ENCODE measurements at places on chromosomes 12 and 14.

- no peak for DNase-seq
Observed at GRCh38 chr14:100333827-100334226, 10.7 kb downstream of the SLC25A47 start.

DNA sequence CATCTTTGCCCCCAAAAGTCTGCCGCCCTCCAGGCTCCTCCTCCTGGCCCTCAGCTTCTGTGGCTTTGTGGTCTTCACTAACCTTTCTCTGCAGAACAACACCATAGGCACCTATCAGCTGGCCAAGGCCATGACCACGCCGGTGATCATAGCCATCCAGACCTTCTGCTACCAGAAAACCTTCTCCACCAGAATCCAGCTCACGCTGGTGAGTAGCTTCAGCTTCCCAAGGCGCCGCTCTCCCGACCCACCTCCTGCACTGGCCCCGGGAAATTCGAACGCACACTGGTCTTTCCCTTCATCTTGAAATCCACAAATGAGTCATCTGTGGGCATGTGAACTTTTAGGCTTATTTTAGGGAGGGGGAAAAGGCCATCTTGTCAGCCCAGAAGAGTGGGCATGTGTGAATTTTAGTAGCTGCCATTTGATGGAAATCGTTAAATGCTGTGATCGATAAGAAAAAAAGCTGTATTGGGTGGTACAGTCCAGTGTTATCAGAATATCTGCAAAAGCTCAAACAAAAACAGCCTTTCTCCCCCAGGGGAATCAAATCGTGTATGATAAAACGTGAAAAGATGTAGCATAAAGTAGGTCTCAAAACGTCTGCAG, 700 bp downstream of the SLC35E3 start:
- DNase-seq: peak; percentile 12

DNA sequence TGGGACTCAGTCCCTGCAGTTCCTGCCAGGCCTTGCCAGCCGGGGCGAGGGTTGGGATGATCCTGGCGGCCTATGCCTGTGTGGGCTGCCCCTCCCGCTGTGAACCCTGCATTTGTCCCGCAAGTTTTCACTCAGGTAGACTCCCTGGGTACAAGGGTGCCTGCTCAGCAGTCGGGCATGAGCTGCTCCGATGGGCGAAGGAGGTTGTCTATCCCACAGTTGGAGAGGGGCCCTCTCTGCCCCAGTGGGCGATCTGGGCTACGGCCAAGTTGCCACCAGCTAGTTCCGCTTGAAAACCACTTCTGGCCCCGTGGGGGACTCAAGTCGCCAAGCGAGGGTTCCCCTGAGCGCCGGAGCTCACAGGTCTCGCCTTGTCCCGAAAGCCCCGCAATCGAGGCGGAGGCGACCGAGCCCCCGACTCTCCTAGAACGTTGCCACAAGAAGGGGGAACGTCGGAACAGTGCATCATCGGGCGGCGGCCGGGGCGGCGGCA, 365 bp upstream of the TPI1 start:
- peak; percentile 48 for DNase-seq

- DNase-seq: no peak
Observed at GRCh38 chr12:19688532-19688931, 249.2 kb downstream of the AEBP2 start.

DNA sequence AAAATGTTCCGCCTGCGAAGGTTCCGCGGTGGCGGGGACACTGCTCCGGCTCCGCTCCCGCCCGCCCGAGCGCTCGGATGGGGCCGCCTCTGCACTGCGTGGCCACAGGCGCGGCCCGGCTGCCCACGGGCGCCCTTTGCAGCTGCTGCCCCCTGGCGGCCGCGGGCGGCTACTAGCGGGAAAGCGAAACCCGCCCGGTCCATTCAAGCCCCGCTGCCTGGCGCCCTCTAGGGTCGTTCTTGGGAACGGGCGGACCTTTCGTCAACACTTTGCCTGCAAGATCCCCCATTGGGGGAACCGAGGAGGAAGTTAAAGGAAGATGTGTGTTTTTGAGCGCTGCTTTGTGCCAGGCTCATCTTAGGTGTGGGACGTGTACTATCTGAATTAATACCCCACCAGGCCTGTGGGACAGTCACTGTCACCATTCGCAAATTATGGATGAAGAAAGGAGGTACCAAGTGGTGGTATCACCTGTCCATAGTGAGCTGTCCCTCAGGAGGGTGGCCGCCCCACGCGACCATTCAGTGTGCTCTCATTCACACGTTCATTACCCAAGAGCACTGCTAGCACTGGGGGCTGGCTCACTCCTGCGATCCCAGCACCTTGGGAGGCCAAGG, 19.4 kb downstream of the GPR132 start:
- DNase-seq: peak; percentile 80

GRCh38 chr12:562634-563033, 100.6 kb downstream of the NINJ2 start:
- no peak for DNase-seq

DNA sequence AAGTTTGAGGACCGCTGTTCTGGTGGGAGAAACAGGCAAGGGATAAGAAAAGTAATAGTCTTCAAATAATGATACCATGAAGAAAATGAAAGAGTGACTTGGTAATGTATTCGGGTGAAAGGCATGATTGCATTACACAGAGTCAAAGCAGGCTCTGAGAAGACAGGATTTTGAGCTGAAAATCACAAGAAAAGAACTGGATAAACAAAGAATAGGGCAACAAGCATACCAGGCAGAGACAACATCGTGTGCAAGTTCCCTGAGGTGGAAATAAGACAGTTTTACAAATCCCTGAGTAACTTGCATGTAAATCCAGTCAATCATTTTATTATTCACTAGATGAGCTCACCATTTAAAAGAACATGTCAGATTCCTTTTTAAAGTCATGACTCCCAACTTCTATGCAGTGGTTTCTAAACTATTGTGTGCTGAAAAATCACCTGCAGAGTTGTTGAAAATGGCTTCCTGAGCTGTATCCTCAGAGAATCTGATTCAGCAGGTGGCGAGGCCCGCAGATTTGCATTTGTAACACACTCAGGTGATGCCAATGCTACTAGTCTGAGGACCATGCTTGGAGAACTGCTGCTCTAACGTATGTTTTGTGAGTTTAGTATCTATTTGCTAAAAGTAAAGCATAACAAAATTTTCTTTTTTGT, 133.0 kb upstream of the ABCD2 start:
- no peak for DNase-seq

DNA sequence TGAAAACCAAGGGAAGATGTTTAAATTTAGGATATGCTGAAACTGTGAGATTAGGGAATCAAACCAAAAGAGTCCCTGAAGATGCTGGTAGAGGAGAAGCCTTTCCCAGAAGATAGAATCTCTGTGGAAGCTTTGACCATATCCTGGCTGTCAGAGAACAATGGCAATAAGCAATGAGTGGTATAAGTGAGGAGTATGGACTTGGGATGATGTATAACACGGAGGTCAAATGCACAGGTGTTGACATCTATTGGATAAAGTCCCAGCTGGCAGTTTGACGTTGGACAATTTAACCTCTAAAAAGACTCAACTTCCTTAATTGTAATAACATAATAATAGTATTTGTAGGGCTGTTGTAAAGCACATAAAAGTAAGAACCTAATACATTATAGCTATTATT, 30.1 kb upstream of the CLEC14A start:
- no peak for DNase-seq

DNA sequence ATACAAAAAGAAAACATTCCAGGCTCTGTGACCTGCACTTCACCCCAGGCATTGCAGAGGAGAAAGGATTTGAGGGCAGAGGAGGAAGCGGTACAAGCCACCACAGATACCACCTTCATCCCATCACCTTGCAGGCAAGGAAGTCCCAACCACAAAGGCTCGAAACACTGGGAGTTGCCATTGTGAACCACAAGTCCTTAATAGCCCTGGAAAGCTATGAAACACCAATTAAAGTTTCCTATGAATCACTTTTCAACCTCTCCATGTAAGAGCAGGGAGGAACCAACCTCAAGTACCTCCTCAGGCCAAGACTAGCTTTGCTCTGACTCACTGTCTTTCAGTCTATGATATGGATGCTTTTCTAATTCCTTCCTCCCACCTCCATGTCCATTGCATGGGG, 27.0 kb downstream of the MAP3K9 start:
- DNase-seq: no peak

DNA sequence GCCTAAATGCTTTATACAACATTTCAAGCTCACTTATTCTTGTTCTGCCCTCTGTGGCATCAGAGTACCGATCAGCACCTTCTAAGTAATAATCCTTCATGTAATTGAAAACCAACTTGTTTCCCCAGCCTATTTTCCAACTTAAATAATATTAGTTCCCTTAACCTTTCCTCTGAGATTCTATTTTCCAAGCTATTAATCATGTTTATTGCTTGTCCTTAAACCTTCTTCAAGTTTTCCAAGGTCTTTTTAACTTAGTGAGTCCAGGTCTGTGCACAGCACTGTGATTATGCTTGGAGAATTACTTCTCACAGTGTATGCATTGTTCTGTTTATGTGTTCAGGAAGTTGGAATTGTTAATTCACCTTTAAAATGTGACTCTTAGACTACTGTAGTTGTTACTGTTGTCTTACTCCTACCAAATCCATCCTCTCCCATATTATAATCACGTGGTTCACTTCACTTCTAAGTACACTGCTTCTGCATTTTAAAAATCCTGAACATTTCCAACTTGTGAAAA, 1039.3 kb upstream of the FOXG1 start:
- DNase-seq: no peak

DNA sequence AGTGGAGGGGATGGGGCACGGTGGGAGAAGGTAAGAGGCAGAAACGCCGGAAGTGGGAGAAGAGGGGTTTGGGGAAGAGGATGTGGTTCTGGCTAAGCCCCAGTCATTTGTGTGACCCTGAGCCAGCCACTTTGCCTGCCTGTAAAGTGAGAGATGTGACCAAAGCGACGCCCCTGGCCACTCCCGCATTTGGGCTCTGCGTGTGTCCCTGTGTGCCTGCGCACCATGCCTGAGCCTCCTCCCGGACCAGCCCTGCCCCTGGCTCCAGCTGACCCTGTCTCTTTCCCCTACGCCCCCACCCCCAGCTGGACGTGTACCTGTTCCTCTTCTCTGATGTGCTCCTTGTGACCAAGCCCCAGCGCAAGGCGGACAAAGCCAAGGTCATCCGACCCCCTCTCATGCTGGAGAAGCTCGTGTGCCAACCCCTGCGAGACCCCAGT, 8.0 kb downstream of the PLEKHG6 start:
- no peak for DNase-seq

- DNase-seq: no peak
Observed at GRCh38 chr12:54998958-54999510, 14.5 kb upstream of the TESPA1 start.

DNA sequence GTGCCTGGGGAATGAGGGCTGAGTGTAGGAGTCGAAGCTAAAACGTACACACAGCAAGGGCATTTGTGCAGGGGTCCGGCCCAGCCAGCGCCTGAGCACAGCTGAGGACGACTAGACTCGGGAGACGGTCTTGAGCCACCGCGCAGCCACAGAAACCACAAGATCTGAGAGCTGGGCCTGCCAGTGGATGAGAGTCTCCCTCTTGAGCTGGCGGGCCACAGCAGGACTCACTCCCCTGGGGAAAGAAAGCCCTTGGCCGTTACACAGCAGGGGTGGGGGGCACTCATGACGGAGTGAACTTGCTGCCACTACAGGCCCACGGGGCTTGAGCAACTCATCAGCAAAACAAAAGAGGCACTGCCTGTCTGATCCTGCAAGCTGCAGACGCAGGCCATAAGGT, 23.0 kb downstream of the STX2 start:
- no peak for DNase-seq

- no peak for DNase-seq
Observed at GRCh38 chr14:57760896-57761295, 105.0 kb downstream of the SLC35F4 start.

- DNase-seq: no peak
Observed at GRCh38 chr12:102107970-102108369, 11.9 kb downstream of the NUP37 start.

GRCh38 chr12:6965026-6965661, 5.3 kb downstream of the PHB2 start:
- DNase-seq: peak; percentile 85

GRCh38 chr12:103829092-103829491, 11.9 kb downstream of the NT5DC3 start:
- DNase-seq: no peak

DNA sequence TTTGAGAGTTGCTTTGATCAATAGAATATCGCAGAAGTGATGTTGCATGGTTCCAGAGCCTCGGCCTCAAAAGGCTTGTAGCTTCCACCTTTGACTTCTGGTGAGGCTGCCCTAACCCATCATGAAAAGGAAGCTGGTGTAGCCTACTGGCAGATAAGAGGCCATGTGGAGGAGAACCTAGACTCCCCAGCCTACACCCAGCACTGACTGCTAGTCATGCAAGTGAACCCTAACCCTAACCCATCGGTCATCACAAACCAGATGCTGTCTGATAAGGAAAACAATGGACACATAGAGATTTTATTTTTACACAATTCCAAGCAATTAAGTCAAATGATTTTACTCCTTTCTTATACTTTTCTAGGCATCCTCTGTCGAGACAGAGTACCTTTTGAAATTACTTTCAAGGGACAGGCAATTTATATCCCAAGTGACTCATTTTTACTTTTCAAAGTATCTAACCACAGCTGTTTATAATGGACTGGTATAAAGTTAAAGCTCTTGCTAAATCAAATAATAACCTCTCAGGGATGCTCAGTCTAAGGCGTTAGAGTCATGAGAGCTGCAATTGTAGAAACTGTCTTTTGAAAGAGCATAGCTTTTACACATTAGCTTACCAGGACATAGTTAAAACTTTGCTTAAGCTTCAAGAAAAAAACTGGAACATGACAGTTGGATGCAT, 17.6 kb downstream of the PTPRB start:
- DNase-seq: no peak

DNA sequence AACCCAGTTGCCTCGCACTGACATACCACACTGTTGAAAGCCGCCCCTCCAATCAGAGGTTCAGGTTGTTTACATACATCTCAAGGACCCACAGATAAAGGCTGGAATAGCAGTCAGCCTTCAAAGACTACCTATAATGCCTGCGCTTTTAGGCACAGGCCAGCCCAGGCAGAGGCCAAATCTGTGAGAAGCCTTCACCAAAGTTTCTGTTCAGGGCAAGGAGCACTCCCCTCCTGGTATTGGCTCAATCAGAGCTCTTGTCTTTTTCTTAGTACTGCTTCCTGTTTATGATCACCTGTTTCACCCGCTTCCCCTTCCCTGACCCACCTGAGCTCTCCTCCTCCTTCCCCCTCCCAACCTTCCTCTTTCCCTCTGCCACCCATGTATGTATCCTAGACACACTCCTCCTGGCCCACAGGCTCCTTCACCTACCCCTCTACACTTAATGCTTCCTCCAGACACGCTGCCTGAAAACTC, 34.8 kb downstream of the DUSP16 start:
- DNase-seq: no peak
